ENCODE measurements at places on chromosomes 12 and 14.
A peak's percentile ranks its signal among the peaks of the same experiment; 100 is the strongest.

DNA sequence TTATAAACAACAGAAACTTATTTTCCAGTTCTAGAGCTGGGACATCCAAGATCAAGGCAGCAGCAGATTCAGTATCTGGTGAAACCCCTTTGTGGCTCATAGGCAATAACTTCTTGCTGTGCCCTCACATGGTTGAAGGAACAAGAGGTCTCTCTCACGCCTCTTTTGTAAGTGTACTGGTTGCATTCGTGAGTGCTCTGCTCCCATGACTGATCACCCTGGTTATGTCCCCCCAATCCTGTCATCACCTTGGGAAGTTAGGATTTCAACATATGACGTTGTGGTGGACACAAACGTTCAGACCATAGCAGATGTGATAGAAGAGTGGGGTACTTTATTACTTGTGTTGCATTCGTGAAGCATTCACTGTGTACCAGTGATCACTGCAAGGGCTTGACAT, 184.0 kb downstream of the SRGAP1 start:
- no peak for DNase-seq

DNA sequence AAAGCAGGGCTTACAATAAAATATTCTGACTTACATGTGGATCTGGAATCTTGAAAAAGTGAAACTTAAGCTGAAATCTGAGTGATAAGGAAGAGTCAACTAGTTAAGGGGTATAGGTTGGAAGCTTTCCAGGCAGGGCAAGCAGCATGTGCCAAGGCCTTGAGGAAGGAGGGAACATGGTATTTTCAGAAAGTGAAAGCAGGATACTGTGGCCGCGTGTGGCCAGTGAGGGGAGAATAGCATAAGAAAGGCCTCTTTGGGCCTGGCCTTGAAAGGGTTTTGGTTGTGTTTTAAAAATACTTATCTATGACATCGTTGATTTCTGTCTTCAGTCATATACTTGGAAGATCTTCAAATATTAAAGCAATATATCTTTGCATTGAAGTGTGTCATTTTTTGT, 213.4 kb downstream of the AKAP6 start:
- no peak for DNase-seq

DNA sequence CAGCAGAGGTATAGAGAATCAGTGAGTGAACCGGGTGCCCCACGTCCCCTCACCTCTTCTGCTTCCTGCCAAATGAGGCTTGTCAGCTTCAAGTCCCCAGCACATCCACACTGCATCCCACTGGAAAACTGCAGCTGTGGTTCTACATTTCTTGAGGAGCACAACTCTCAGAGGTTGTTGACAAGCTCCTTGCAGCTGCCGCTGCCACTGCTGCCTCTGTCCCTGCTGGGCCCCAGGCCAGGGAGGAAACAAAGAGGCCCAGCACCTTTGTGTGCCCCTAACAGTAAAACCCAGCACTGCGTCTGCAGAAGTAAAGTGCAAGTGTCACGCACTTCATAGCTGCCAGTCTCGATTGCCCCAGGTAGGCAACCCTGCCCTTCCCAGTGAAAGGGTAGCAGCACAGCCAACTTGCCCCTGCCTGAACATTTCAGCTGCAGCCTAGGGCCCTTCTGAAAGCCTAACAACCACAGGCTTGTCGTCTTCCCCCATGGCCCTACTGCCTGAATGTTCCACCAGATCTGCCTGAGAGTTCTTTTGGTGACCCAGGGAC, 1162.1 kb upstream of the USP15 start:
- no peak for DNase-seq

- DNase-seq, result no peak
Measured at GRCh38 chr12:48340943-48341342, 9.8 kb downstream of the ZNF641 start.

GRCh38 chr14:105737504-105738246, 211.3 kb downstream of the TMEM121 start:
- DNase-seq, result no peak

DNA sequence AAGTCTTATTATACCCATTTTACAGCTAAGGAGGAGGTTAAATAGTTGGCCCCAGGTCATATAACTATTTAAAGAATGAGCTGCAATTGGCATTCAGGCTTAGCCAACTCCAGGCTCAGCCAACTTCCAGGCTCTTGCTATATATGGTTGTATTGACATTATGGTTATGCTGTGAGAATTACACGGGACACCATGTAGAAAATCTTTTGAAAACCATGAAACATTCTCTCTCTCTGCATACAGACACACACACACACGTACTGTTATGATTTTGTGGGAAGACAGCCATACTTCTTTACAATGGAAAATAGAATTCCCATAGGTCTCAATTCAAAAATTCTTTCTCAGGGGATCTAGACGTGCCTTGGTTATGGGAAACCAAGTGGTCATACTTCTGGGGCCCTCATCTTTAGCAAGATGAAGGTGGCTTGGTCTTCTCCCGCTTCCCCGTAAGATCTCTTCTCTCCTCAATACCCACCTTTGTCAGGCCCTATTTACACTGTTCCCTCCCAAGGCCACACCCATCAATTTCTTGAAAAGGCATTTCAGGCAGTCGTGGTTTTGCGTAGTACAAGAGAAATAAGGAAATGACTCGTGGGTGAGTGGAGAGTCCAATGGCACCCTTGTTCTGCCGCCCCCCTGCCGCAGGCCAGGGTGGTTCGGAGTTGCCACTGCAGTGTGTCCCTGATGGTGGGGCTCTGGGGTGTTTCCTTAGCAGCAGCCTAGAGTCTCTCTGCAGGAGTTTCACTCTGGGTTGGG, 10.0 kb upstream of the GPRC5A start:
- DNase-seq, result no peak

- DNase-seq, result peak; percentile 49
Measured at GRCh38 chr12:67649570-67650387, 1.2 kb downstream of the DYRK2 start.

- no peak for DNase-seq
Measured at GRCh38 chr14:68637106-68638021, 155.5 kb downstream of the ZFP36L1 start.

DNA sequence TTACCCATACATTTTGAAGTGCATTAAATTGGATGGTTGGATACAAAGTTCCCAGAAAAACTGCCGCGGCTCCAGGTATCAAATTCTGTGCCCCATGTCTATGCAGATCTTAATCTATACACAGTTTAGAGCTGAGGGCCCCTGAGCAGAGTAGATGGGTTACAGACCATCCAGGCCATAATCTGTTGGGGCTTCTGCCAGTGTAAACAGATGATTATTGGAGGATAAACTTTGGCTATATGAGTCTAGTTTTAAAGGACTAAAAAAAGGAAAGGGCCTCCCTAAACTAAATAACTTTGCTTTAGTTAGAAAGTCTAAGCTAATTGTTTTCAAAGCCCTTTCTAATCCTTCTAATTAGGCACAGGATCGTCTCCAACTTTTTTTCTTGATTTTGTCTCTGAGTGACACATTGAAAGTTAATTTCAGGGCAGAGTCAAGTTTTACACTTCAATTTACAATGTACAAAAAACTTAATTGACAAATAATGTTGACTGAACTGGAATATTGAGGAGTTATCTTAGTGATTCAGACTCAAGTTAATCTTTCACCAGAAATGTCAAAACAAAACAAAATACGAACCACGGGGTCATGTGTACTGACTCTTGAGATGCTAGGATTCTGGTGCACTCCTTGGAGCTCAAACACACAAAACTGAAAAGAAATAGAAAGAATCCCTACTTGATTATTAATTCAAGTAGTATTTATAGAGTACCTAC, 133.9 kb upstream of the SCAF11 start:
- no peak for DNase-seq

DNA sequence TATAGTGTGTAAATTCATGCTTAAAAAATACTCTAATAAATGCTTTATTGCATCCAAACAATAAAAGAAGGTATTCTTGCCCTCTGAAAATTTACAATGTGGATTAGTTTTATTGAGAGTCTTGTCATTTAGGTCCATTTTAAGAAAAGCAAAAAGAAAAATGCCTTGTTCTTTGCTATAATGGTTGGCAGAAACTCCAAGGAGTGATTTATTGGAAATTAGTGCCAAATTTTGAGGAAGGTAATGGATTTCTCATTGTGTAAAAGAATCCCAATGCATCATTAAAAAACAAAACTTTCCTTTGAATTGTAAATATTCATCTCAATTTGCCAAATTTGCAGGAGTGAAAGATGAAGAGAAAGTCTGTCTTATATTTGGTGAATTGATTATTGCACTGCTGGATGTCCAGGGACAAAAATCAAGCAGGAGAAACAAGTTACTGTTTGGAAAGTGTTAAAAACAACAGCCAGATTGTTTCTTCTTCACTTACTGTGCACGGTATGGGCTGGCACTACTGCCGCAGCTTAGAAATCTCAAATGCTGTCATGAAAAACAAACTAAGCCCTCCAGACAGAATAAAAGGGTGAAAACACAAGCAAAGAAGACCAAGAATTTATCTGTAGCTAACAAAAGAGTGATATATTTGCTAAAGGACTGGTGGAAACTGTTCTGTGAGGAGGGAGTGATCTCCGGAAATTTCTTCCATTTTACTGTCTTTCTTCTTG, 511.7 kb downstream of the TMTC2 start:
- DNase-seq, result no peak

- DNase-seq, result no peak
Measured at GRCh38 chr14:104266631-104267575, 128.5 kb downstream of the KIF26A start.

- DNase-seq, result no peak
Measured at GRCh38 chr12:3881281-3881950, 8.2 kb upstream of the PARP11 start.

DNA sequence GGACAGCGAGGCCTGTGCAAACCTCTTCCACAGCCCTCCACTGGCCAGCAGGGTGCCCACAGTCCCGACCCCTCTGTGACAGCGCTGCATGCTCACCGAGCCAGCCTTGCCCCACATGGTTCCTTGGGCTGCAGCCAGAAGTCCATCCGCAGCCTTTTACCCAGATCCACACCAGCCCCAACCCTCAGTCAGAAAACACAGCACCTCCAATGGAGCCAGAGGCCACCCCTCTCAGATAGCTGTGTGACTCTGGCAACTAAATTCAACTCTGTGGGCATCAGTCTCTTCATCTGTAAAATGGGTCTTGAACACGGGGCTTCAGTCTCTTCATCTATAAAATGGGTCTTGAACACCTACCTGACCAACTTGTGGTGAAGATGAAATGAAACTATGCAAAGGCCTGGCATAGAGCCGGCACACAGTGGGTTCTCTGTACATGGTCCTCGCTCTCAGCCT, 38.0 kb downstream of the NFKBIA start:
- DNase-seq, result no peak

- DNase-seq, result peak; percentile 54
Measured at GRCh38 chr12:82314406-82314892, 43.7 kb downstream of the CCDC59 start.

DNA sequence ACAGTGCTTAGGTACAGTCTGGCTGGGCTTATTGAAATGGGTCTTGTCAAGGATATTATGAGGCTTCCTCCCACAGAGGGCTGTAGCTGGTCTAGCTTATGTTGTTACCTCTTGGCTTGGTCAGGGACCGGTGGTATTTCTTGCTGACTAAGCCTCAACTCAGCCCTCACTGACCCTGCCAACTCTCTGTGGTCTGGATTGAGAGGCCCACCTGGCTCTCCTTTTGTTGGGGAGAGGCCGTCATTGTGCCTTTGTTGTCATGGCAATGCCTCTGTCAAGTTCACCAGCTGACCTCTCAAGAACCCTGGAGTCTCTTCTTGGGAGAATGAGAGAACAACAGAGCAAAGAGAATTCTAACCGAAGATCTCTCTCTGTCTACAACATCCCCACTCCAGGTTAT, 245.6 kb upstream of the NPAS3 start:
- no peak for DNase-seq

- DNase-seq, result no peak
Measured at GRCh38 chr12:1496162-1496900, 98.0 kb downstream of the FBXL14 start.

GRCh38 chr12:11991604-11992003, 79.1 kb upstream of the BCL2L14 start:
- no peak for DNase-seq

GRCh38 chr14:104280902-104281767, 142.7 kb downstream of the KIF26A start:
- DNase-seq, result peak; percentile 44

- DNase-seq, result no peak
Measured at GRCh38 chr14:50053935-50054334, 62.4 kb downstream of the VCPKMT start.
